Stimulated activated CD8-positive, alpha-beta memory T cell treated with anti-CD3 and anti-CD28 coated beads, Interleukin-7, amount 100 ng/mL, for 1 hour (primary cell): ENCODE measurements at places on chromosomes 3 and 15.
A peak's percentile ranks its signal among the peaks of the same experiment; 100 is the strongest.

DNA sequence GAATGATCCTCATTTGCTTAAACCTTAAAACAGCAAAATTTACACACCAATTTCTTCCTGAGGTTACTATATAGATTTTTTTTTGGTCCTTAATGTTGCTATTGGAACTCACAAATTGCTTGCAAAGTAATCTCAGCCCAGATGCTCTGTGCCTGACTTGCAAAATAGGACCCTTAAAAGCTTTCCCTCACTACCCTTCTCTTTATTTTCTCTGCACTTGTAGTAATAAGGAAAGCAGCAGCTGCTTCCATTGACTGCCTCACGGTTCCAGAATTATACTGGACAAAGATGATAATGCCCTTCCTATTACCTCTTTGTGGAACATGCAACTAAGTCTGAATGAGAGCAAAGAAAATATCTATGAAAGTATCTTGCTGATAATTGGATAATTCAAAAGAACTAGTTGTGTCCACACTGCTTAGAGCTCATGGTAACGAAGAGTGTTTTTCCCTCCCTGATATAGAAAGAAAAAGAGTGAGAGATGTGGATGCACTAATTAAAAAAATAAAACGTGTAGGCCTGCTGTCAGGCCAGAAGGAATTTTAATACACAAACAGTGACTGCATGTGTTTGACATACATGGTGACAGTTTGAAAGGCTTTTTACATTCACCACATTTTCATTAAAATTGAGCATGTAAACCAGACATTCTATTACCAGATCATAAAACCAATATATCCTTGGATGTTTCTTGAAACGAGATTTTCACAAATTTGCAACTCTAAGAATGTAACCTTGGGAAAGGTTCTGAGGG is 783.1 kb downstream of the GBE1 start:
- DNase-seq, result no peak

GRCh38 chr3:130707902-130708601 is 38.6 kb downstream of the PIK3R4 start:
- DNase-seq, result no peak

DNA sequence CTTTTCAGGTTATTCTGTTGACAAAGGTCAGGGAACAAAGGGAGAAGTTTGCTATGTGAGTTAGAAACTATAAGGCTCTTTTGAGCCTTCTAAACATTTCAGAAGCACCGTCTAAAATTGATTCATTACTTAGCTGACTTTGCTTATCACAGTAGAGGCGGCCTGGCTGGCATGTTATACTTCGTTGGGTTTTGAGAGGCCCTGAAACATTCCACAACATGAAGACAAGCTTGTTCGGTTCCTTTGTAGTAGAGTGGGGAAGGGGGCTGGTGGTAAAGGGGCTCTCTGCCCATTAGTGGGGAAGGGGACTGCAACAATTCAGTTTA is 23.6 kb downstream of the ZBTB38 start:
- DNase-seq, result no peak

GRCh38 chr3:159996018-159996417 is 7.4 kb downstream of the IL12A start:
- no peak for DNase-seq

- no peak for DNase-seq
Observed at GRCh38 chr3:140924097-140924873, 17.4 kb upstream of the SLC25A36 start.

GRCh38 chr3:85508659-85509058 is 549.9 kb downstream of the CADM2 start:
- no peak for DNase-seq

DNA sequence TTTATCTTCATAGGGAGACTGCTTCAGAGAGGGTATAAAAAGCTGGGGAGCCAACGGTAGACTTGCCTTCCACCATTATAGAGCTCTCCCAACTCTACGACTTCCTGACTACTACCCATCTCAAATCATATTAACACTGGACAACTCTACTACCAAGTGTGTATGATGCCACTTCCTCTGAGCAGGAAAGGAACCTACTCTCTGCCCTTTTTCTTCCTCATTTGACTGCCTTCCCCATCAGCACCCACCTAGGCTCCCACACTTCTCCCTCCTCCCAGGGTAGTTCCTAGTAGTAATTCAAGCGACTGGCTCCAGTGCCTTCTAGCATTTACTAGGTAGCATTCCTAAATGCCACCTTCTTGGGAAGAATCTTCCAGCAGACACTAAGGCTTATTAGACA is 24.5 kb upstream of the TBL1XR1 start:
- no peak for DNase-seq

GRCh38 chr3:63967675-63968611 is 55.4 kb downstream of the PSMD6 start:
- DNase-seq, result no peak

- DNase-seq, result no peak
Observed at GRCh38 chr3:163384383-163384782, 1693.9 kb downstream of the SI start.

GRCh38 chr15:97446138-97446537 is 514.4 kb upstream of the ARRDC4 start:
- no peak for DNase-seq

- no peak for DNase-seq
Observed at GRCh38 chr3:61547625-61548024, 13.7 kb upstream of the PTPRG start.

DNA sequence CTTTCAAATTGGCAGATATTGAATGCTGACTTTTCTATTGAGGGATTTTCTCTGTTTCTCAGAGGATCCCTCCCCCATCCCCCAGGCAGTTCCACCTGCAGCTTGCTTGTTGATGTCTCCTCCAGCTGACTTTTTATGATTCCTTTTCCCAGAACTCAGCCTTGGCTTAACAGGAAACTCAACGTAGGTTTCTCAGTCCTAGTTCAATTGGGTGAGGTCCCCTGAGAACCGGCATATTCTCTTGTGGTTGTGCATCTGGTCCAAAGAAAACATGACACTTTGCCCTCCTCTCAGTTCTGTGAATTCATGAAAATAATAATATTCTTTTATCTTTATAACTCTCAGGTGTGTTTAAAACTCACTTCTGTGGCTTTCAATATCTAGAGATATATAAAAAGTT is 1222.1 kb downstream of the OTOL1 start:
- no peak for DNase-seq

GRCh38 chr3:52388348-52388821 is 56.5 kb downstream of the SEMA3G start:
- DNase-seq, result no peak

GRCh38 chr3:195173657-195174056 is 97.3 kb downstream of the XXYLT1 start:
- no peak for DNase-seq

- no peak for DNase-seq
Observed at GRCh38 chr3:151426341-151426657, 34.6 kb downstream of the IGSF10 start.

DNA sequence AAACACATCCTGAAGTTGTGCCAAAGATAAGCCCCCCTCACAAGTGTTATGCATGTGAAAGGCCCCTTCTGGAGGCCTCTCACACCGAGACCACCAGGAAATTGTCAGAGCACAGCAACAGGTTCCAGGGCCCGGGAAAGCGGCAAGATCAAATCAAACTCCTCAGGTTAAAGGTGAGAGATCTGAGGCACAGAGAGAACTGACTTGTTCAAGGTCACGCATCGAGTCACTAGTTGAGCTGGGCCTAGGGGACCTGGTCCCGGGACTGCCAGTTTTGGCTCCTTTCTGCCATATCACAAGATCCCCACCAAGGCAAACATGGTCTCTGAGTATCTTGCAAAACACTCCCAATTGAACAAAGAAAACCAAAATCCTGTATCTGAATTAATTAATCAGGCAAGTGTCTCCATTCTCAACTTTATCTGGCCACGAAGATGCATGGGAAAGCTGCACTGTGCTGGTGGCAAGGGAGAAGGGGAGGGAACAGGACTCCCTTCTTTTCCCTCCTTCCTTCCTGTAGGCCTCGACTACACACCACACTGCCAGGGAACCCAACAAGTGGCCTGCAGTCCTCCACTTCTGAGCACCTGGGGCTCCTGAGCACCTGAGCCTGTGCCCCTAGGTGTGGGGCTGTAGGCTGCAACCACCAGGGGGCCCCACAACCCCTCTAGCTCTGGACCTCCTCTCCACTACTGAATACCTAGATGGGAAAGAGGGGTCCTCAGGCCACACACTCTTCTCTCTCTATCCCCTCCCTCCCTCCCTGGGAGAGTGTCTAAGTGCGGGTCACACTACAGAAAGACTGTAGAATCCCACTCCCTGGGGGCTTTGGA is 37.3 kb downstream of the ANP32A start:
- DNase-seq, result peak; percentile 20

DNA sequence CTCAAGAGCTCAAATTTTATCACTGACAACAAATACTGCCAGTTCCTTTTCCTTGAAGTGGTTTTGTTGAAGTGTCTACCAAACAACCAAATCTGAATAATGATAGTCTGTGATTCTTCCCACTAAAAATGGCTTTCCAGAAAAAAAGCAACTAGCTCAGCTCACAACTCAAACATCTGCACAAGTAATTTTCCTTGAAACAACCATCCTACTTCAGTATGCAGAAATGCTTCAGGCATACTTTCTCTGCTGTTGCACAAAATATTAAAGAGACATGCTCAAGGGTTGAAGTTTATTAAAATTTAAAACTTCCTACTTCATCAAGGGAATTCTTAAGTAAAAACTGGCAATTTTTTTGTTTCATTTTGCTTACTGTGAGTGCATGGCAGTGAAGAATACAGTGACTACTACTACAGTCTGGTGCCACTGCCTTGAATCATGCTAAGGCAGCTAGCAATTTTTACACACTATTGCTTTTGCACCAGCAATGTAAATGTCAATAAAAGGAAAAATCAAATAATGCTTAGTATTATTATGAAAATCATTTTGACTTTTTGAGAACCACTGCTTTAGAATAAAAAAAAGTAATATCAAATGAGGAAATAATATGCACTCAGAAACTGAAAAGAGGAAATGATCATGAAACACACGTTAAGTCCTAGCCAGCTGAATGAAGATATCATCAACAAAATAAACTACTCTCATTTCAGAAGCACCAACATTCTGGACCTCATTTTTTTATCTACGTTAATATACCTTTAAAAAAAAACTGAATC is 33.6 kb downstream of the VPS13C start:
- no peak for DNase-seq

GRCh38 chr15:59237924-59238331 is 31.3 kb downstream of the LDHAL6B start:
- DNase-seq, result no peak

DNA sequence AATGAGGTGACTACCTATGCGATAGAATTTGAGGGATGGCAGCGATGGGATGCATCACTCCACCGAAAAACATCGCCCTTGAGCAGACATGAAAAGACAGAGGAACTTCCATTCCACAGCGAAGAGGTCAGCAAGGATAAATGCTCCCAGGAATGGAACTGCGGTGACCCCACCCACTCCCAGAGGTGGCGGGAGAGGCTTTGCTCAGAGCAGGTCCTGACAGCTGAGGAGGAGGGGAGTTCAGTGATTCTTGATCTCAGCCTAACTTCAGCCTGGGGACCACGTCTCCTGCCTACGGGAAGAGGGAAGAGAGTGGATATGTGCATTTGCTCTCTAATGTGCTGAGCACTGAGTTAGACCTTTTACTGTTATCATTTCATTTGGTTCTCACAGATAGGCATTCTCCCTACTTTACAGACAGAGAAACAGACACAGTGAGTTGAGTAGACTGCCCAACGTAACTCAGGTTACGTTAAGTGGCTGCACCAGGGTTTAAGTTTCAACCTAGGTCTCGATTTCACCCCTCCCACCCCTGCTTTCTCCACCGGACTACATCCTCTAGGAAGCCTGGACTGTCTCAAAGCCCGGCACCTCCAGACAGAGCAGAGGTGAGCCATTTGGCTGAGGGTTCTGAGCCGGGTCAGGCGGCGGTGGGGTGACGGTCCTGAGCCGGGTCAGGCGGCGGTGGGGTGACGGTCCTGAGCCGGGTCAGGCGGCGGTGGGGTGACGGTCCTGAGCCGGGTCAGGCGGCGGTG is 170.0 kb downstream of the RAB11A start:
- no peak for DNase-seq

DNA sequence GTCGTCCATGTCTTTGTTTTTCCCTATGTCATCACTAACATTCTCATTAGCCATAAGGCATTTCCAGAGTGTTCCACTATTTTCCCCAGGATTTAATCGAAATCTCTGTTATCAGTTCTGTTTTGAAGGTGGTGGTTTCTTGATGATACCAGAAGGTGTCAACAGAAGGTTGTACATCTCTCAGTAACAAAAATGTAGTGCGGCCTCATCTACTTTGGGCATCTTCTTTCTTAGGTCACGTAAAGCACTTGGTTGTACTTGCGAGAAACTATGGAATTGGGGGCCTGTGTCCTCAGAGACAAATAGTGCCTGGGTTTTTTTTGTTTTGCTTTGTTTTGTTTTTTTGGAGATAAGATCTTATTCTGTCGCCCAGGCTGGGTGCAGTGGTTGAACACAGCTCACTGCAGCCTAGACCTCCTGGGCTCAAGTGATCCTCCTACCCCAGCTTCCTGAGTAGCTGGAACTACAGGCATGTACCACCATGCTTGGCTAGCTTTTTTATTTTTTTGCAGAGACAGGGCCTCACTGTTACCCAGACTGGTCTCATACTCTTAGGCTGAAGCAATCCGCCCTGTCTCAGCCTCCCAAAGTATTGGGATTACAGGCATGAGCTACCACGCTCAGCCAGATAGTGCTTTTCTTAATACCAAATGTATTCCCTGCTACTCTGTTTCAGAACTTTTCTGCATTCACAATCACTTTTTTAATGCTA is 61.2 kb upstream of the FURIN start:
- no peak for DNase-seq

- DNase-seq, result no peak
Observed at GRCh38 chr3:28846971-28847478, 433.8 kb upstream of the RBMS3 start.

DNA sequence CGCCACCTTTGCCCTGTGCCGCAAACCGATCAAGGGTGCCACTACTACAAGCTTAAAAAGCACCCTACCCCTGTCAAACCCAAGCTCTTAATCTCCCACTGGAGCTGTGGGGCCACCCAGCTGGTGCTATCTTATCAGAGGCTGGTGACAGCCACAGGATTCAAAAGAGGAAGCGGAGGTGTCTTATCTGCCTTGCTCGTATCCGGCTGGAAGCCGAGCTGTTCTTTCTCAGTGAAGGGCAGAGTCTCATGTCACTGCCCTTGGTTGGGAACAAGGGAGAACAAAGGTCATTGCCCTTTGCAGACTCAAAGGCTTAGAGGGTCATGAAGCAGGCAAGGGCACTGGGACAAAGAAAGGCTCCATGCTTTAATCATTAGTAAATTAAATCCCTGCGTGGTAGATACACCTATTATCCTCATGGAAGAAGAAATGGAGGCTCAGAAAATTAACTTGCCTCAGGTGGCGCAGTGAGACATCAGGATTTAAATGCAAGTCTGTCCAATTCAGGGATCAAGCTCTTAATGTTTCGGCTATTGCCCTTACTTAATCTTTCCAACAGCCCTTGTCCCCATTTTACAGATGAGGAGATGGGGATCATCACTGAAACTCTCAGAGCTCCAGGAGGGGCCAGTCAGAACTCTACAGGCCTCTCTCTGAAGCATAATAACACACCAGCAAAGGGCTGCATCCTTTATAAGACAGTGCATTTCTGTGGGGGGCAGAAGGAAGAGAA is 360.0 kb upstream of the PROK2 start:
- DNase-seq, result no peak

- no peak for DNase-seq
Observed at GRCh38 chr15:53506370-53506769, 253.1 kb downstream of the WDR72 start.
